ENCODE measurements at places on chromosomes 4 and X.

- DNase-seq = no peak
These were observed 37.6 kb downstream of the SRPX2 start for GRCh38 chrX:100681599-100681998.

DNA sequence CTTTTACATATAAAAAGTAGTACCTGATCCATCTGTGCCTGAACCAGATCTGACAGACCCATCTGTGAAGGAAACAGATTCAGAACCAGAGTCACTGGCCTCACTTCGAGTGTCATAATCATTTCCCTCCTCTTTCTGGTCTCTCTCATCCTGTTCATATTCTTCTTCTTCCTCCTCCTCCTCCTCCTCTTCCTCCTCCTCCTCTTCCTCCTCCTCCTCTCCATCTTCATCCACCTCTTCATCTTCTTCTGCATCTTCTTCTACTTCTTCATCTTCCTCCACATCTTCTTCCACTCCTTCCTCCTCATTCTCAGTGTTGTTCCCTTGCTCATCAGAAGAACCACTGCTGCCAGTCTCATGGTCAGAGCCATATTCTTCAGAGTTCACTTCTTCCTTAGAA, 12.9 kb downstream of the YTHDC1 start:
- DNase-seq = no peak

DNA sequence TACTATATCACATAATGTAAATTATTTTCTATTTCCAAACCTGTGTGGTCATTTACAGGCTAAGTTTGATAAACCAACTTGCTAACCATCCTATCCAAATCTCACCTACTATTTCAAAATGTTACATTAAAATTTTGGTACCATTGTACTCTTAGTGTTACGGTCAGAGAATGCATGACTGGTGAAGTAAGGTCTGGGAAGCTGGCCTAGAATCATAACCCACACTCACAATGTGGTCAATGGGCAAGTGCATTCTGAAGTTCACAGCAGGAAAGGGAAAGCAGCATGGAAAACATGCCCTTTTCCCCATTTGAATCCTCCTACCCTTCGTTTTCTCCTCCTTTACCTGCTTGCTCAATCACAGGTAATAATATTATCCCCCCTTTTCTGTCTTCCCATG, 54.4 kb downstream of the PPP3CA start:
- DNase-seq = no peak

GRCh38 chr4:156803056-156803455, 168.5 kb downstream of the PDGFC start:
- no peak for DNase-seq

- peak; percentile 2 for DNase-seq
These were observed 616 bp upstream of the KLHL34 start for GRCh38 chrX:21658746-21659145.

GRCh38 chr4:169922632-169923276, 103.4 kb downstream of the MFAP3L start:
- DNase-seq = no peak

DNA sequence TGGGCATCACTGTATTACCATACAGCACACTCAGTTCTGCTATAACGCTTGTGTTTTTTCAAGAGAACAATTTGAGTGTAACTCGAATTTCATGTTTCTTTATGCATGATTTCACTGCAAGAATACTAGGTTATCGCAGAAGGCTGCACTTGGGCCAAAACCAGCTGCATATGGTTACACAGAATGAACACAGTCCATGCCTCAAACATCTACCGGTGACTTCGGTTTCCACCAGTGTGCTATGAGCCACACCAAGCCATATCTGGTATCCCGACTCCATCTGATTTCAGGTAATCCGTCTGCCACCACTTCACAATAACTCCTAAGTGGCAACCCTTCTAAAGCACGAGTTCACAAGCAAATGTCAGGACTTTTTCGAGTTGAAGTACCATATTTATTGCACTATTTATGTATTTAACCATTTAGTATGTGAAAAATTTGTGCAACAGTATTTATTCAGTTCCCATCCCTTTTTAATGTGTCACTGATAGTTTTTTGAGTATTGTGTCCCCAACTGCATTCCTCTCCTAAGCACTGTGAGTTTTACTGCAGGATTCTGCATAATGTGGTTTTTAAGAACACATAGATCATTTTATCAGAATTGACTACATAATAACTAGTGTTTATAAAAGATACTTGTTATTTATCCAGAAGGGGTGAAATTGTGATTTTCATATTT, 111.8 kb downstream of the APBB2 start:
- DNase-seq = peak; percentile 16

DNA sequence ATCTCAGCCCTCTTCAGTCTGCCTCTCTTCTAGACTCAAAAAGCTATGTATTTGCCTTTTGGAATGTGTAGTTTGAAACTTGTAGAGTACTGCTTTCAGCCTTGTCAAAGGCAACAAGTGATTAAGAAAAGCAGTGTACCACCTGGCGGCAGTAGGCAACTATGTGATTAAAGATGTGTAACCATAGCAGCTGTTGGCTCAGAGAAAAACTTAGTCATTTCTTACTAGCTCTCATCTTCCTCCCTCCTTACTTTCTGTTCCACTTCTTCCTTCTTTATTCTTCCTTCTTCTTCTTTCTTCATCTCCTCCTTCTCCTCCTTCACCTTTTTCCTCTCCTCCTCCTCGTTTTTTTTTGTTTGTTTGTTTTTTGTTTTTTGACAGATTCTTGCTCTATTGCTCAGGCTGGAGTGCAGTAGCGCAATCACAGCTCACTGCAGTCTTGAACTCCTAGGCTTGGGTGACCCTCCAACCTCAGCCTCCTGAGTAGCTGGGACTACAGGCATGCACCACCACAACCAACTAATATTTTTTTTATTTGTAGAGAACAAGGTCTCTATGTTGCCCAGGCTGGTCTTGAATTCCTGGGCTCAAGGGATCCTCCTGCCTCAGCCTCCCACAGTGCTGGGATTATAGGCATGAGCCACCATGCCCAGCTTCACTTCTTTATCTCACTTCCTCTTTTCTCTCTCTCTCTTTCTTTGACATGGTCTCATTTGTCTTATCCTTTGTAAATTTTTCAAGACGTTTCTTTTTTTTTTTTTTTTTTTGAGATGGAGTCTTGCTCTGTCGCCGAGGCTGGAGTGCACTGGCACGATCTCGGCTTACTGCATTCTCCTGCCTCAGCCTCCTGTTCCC, 32.6 kb downstream of the ABHD18 start:
- no peak for DNase-seq

- DNase-seq = no peak
These were observed 298.7 kb upstream of the EPHA5 start for GRCh38 chr4:65968831-65969558.

GRCh38 chrX:14899607-14900006, 26.4 kb downstream of the MOSPD2 start:
- no peak for DNase-seq

- DNase-seq = no peak
These were observed 537.3 kb upstream of the FTHL17 start for GRCh38 chrX:31609130-31609529.

- no peak for DNase-seq
These were observed 37.7 kb downstream of the PTCHD1 start for GRCh38 chrX:23372220-23372902.

- DNase-seq = no peak
These were observed 3.6 kb downstream of the DRP2 start for GRCh38 chrX:101223226-101223625.

GRCh38 chrX:148380650-148381561, 119.5 kb upstream of the AFF2 start:
- DNase-seq = no peak

DNA sequence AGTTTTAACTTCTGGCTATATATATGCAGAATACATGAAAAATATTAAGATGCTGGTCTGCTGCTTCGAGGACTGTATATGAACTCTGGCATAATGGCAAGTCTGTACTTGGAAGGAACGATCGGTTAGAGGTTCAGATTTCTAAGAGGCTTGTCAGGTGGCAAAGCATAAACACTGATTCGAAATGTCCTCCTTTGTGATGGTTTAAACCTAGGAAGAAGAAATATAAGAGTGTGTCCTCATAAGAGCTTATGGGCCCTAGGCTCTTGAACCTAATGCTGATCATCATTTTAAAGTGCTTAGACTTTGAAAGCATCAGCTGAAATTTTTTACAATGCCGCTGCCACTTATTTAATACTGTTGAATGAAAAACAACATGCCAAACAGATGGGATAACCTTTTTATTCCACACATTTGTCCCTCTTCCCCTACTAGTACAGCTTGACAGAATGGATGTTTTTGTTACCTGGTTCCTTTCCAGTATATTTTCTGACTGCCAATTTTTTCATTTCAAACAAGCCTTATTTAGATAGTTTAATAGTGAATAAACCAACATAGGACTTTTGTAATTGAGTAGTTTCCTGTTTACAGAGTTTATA, 8.8 kb downstream of the SPRY1 start:
- no peak for DNase-seq

DNA sequence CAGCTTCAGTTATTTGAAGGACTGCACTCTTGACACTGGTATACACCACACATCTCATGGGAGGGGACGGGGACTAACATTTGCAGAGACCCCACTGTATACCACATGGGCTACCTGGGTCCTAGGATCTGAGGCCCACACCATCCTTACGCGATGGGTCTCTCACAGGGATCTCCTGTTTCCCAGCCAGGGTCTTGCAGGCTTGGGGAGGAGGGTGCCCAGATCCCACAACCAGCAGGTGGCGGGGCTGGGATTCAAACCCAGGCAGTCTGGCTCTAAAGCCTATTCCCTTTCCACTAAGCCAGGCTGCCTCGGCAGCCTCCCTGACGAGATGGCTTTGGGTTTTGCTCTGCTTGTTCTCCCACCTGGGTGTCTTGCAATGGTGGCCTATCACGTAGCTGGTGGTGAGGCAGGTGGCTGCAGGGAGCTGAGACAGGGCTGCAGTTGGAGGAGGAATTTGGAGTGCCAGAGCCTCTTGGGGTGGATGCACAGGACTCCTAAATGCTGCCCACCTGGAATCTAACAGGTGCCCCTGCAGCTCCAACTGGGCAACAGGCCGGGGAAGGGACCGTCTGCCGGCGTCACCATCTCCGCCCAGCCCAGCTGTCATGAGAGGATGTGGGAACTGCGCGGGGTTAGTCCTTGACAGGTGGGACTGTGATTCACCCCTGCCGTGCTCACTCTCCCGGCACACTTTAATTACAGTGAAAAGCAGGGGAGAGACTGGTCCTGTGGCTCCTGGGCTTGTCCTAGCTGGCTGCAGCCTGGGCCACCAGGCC, 110.7 kb downstream of the PSAPL1 start:
- peak; percentile 94 for DNase-seq

DNA sequence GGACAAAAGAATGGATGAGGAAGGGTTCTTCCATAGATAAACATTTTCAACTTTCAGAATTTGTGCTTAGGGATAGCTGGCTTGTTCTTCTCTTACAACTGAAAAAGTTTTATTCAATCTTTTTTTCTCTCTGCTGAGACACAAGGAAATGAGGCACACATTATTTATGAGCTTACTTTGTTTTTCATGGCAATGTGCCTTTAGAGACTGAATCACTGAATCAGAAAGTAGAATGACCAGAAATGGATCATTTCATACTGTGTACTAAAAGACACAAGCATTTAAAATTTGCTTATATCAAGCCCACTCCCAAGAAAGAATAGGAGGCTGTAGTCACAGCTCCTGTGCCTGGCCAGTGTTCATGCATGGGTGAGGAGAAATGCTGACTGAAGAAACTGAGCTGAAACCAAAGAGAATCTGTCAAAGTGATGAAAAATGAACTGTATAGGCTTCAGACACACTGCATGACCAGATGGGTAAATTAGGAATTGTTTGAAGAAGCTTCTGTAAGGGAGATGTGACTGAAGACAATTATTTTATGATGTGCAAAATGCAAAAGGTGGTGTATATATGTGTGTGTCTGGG, 413.8 kb downstream of the RAPGEF2 start:
- DNase-seq = no peak

DNA sequence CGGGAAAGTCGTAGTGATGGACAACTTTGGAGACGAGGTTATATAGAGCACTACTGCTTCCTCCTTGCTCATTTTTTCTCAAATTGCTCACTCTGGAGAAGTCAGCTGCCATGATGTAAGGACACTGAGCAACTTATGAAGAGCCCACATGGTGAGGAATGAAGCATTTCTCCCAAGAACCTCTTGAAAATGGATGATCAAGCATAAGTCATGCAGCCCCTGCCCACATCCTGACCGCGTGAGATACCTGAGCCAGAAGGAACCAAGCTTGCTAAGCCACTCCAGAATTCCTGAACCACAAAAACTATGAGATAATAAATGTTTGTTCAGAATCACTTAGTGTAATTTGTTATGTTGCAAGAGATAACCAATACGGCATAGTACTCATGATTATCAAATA, 42.8 kb downstream of the PDE5A start:
- DNase-seq = no peak

GRCh38 chr4:184169225-184169867, 48.3 kb downstream of the ENPP6 start:
- no peak for DNase-seq

- DNase-seq = no peak
These were observed 9.1 kb downstream of the FGFR3 start for GRCh38 chr4:1802151-1802715.

- peak; percentile 5 for DNase-seq
These were observed 254.4 kb upstream of the CXXC4 start for GRCh38 chr4:104749062-104749461.

GRCh38 chr4:188370777-188371176, 231.5 kb downstream of the TRIML1 start:
- no peak for DNase-seq

- DNase-seq = no peak
These were observed 82.2 kb upstream of the PRPS2 start for GRCh38 chrX:12709047-12709446.

- DNase-seq = no peak
These were observed 3.5 kb downstream of the CNOT6L start for GRCh38 chr4:77815636-77816035.

DNA sequence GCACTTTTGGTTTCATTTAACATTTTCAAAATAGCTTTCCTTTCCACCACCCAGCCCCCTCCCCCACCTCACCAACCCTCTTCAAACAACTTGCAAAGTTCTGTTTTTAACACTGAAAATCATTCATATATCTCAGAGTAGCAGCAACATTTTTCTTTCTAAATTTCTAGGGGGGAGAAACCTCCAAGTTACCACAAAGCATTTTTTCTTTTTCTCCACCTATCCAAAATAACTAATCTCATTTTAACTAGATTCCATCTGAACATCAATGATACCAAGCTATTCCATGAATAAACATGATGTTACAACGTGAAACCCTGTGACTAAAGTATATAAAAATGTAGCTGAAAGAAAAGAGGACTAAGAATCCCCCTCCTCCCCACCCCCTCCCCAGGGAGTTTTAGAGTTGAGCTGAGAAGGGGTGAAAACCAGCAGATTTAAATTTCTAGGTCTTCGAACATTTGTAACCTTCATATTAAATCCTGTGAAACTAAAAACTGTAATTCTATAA, 5.2 kb downstream of the LDB2 start:
- DNase-seq = no peak

DNA sequence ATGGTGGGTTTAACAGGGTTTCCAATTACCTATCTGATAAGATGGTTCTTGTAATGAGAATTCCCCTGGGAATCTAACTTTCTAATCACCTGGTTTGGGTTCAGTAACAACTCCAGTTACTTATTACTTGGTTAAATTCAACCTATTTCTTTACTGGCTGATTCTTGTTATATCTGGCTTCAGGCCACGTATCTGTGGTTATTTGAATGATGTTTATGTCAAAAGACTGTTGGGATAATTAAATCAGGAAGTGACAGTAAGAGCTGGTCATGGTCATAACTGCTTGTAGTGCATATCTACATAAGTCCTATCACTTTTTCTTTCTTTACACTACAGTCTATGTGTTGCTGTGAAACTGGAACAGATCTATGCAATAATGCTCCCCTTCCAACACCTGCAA, 108.1 kb downstream of the MID1 start:
- peak; percentile 1 for DNase-seq

- no peak for DNase-seq
These were observed 12.5 kb downstream of the BLOC1S4 start for GRCh38 chr4:6728320-6729029.

Measured in NCI-H510A treated with DMSO at 0.1 percent for 48 hours (cell line).